NCI-H774 (cell line): ENCODE measurements at places on chromosomes 2 and 18.

GRCh38 chr18:35328868-35329267 lies 15.4 kb downstream of the ZNF24 start:
- DNase-seq = no peak

- DNase-seq = no peak
Measured at GRCh38 chr2:101386599-101387150, 628 bp downstream of the CREG2 start.

- DNase-seq = no peak
Measured at GRCh38 chr2:104766683-104767082, 87.2 kb upstream of the POU3F3 start.

- no peak for DNase-seq
Measured at GRCh38 chr18:39178166-39178565, 1612.6 kb upstream of the CELF4 start.

- DNase-seq = peak; percentile 66
Measured at GRCh38 chr2:148994341-148994740, 44.2 kb upstream of the LYPD6B start.

- DNase-seq = no peak
Measured at GRCh38 chr2:119207447-119207846, 16.2 kb upstream of the STEAP3 start.

DNA sequence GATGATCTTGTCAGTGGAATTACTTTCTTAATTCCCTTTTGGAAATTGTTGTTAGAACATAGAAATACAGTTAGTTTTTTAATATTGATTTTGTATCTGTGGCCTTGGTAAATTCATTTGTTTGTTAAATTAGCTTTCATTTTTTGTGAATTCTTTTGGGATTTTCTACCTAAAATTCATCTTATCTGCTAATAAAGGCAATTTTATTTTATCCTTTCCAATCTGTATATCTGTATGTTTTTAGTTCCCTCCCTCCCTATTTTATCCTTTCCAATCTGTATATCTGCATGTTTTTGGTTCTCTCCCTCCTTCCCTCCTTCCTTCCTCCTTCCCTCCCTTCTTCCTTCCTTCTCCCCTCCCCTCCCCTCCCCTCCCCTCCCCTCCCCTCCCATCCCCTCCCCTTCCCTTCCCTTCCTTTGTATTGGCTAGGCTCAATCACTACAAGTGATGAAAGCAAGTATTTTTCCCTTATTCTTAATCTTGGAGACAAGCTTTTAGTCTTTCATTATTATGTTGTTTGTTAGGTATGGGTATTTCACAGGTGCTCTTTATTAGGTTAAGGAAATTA lies 244.4 kb downstream of the ALK start:
- DNase-seq = no peak

DNA sequence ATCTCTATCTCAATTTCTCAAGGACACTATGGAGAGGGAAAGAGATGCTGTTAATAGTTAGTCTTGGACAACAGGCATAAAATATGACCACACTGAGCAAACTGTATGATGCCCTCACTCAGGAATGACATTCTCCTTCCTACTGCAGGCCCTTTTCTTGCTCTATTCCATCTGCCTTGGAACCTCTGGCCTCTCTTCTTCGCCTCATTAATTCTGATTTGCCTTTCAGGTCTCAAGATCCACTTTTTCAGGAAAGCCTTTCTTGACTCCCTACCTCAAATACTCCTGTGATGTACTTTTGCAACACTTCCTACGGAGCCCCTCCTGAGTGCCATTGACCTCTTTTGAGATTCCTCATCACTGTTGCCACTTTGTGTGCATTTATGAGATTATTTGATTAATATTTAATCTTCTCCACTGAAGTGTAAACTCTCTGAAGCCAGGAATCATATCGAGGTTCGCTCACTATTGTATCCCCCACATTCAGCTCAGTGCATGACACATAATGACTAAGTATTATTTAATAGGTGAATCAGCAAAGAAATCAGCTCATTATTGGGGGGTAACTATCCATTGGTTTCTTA lies 21.3 kb upstream of the SPP2 start:
- DNase-seq = no peak

GRCh38 chr2:209424199-209424701 lies 403 bp downstream of the MAP2 start:
- peak; percentile 39 for DNase-seq

- no peak for DNase-seq
Measured at GRCh38 chr2:222430681-222431080, 6.3 kb downstream of the SGPP2 start.

DNA sequence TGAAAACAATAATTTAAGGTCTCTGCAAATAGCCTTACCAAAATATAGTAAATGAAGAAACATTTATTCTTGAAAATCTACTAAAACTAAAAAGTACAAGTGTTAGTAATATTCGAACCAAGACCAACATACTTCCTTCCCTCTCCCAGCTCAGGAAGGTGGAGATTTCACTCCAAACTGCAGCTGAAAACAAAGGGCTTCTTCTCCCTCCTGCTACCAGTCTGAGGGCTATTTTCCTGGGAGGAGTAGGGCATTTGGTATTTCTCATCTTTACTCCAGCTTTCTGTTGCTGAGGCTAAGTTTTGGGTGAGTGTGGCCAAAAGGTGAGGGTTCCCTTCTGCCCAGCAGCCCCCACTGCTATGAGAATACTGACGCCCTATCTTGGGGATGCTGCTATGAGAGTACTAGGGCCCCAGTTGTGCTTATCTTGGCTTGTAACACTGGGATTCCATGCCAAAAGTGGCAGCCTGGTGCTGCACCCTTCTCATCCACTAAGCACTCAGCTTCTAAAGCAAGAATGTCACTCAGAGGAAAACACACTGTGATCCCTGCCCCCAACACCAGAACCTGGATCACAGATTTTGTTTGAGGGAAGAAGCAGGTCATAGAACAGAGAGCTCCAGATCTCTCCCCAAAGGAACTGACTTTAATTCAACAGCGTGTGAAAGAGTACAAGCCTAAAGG lies 130.7 kb upstream of the KLF7 start:
- DNase-seq = no peak

DNA sequence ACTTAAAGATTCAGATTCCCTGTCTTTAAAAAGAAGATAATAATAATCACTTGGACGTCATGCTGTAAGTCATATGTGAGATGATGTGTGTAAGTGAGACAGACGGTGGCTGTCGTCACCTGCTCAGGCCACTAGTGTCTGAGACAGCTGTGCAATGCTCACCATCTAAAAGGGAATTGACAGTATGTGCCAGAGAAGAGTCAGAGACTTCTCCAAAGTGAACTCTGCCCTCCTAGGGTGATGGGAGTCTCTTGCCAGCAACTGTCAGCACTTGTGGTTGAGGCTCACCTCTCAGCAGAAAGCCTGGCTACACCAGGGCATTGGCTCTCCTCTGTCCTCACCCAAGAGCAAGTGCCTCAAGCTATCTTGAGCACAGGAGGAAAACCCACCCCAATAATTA lies 131.6 kb upstream of the DNAJC10 start:
- DNase-seq = no peak

DNA sequence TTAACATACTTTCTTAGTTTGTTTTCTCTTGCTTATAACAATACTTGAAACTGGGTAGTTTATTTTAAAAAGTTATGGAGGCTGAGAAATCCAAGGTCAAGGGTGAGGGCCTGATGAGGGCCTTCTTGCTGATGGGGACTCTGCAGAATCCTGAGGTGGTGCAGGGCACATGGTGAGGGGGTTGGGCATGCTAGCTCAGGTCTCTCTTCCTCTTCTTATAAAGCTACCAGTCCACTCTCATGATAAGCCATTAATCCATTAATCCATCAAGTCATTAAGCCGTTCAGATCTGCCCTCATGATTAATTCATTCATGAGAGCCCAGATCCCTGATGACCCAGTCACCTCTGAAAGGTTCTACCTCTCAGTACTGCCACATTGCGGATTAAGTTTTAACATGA lies 21.4 kb downstream of the ALMS1 start:
- no peak for DNase-seq

DNA sequence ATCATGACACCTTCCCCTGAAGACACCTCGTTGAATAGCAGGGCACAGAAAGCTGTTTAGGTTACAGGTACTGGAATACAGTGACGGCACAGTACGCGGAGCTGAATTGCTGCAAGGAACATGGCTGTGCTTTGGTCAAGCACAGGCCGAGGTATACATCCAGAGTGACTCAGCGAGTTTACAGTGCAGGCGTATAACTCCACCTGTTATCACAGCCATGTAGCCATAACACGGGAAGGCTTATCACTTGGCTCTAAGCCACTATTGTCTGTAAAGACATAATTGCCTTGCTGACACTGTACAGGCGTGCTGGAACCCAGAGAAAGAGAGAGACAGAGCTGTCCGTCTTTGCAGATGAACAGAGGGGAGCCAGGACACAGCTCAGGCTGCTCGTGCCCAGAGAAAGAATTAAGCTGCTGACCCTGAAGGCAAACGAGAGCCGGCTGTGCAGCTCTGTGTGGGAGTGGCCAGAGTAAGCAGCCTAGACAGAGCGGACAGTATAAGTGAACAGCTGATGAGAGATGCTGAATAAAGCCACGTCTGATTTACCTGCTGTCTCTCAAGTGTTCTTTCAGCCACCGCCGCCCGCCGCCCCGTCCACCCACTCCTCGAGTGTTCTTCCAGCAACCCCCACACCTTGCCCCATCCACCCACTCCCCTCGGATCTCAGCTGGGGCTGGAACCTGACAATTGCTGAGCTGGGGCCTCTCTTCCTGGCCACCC lies 87.3 kb upstream of the PPP1CB start:
- peak; percentile 12 for DNase-seq

DNA sequence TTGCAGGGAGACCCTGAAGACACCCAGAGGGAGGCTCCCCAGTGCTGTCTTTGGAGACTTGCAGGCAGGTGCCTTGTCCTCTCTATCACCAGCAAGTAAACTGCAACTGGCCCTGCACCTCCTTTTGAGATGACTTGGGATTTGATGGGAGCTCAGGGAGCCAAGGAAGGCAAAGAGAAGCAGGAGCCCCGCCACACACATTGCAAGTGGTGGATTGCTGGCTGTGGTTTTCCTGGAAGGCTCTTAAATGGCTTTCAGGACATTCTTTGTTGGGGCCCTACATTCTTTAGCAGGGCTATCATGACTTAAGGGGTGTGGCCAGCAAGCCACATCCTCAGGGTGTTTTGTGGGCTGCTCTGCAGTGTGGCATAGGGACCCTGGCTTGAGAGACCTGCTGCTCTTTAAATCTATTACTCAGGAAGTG lies 39.9 kb upstream of the CDC42EP3 start:
- no peak for DNase-seq

DNA sequence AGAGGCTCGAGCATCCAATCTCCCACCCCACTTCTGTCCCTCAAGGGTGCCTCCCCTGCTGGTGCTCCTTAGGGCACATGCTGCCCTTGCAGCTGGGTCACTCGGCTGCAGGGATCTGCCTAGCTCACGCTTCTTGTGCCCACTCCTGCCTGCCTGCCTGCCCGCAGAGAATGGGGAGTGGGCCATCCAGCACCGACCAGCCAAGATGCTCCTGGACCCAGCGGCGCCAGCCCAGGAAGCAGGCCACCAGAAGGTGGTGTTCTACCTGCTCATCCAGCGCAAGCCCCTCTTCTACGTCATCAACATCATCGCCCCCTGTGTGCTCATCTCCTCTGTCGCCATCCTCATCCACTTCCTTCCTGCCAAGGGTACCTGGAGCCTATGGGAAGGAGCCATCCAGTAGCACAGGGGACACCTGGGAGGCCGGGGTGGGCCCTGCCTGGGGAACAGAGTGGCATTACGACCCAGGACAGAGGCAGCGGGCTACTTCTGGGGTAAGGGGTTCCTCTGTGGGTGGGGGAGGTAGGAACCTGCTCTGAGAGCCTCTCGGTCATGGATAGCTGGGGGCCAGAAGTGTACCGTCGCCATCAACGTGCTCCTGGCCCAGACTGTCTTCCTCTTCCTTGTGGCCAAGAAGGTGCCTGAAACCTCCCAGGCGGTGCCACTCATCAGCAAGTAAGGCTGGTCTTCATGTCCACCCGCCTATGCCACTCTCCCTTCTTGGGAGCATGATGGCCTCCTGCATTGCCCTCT lies 3.4 kb downstream of the CHRNG start:
- no peak for DNase-seq

- no peak for DNase-seq
Measured at GRCh38 chr2:152483276-152484063, 148.5 kb downstream of the FMNL2 start.

DNA sequence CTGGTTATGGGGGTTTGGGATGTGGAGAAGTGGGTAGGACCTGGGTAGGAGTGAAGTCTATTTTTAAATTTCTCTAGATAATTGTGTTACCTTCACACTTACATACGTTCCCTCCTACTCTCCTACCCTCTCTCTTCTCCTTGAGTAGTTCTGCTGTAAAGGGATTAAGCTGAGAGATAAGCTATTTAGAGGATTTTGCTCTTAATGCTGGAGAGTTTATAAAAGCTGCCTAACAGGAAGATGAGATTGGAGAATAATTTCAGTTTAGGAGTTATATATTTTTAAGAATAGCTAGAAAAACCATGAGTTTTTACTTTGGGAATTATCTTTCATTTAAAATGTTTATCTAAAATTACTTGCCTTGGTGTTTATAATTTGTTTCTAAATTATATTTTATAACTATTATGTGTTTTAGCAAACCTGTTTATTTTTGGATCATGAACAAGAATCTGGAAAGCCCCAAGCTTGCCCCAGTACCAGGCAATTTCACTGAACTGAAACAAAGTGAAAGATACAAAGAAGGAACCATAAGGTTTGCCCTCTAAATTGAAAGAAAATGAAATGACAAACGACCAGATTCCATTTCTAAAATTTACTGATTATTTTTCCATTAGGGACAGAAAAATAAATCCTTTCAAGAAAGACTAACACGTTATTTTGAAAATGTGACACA lies 101.5 kb downstream of the ZNF532 start:
- DNase-seq = no peak

DNA sequence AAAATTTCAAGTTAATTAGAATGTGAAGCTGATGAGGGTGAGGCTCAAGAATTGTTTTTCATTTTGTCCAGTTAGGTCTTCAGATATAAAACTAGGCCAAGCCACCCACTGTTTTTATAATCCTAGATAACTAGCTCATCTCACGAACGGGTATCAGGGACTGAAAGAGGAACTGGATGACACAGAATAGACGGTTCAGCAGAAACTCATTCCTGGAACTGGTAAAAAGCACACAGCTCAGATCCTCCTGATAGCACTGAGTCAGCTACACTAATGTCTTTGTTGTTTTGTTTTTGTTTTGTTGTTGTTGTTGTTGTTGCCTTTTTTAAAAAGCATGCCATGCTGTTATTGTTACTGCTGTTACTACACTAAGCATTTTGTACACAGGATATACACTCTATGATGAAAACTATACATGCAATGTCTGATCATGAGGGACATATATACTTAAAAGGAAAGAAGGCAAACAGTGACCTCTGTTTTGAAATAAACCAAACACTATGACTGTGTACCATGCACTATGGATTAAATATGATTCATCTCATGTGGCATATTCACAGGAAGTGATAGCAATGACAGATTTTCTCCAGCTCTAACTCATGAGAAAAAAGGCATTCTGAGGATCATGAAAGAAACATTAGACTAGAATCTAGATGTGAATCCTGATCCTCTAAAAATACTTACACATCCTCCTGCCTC lies 437.6 kb downstream of the NCKAP5 start:
- no peak for DNase-seq

GRCh38 chr2:122191331-122191730 lies 435.9 kb downstream of the TSN start:
- DNase-seq = no peak
